ENCODE measurements at places on chromosomes 1 and 21.

- no peak for DNase-seq
Observed at GRCh38 chr1:155971910-155972809, 6.2 kb downstream of the ARHGEF2 start.

DNA sequence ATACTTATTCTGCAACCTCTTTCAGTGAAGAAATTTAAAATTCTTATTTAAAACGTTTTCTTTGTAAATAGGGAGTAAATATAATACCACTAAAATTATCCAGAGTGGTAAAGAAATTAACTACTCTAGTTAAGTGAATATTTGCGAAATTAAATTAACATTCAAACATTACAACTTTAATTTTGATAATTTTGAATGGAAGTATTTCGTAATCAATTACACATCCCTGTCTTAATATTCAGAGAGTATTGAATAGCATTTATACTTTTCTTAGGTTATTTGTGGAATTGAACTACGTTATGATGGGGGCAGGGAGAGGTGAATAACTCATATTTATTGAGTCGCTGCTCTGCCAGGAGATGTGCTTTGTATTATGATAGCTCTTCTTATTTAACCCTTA, 96.3 kb upstream of the KIF26B start:
- DNase-seq, result no peak

- no peak for DNase-seq
Observed at GRCh38 chr1:44558883-44559282, 115.4 kb downstream of the TMEM53 start.

GRCh38 chr1:119347858-119348257, 20.7 kb upstream of the HAO2 start:
- no peak for DNase-seq

DNA sequence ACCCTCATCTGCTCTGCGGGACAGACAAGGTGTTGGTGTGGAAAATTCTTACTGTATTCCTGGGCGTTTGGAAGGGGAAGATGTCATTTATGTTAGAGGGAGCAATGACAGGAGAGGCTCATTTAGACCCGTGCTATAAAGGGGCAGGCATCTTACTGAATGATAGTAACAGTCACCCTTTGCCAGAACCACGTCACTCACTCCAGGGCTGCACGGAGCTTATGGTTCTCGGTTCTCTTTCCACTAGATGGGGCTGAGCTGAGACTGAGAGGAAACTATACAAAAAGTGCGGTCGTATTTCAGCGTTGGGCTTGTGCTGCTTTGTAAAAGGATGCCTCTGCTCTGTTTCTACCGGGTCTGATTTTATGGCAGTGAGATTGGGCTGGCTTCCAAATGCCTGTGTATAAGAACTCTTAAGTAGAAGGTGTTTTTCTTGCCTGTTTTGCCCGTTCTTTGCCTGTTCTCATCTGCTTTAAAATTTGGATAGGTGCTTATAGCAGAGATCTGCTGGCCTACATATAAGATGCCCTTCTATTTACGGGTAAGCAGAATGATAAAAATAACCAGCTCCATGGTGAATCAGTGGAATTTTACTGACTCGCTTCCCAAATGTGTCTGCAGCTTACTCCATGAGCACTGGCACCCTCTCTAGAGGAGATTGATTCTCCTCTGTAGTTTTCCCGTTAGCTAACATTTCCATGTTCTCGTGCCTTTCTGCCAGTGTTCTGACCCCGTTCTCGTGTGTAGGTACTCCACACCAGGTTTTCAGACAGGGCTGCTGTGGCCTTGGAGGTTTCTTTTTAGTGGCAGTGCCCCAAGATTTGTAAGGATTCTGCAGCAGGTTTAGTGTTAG, 55.9 kb downstream of the MRPS6 start:
- DNase-seq, result peak; percentile 75

- DNase-seq, result no peak
Observed at GRCh38 chr1:111827946-111828345, 72.2 kb downstream of the DDX20 start.

- no peak for DNase-seq
Observed at GRCh38 chr1:11285883-11286734, 13.1 kb downstream of the UBIAD1 start.

DNA sequence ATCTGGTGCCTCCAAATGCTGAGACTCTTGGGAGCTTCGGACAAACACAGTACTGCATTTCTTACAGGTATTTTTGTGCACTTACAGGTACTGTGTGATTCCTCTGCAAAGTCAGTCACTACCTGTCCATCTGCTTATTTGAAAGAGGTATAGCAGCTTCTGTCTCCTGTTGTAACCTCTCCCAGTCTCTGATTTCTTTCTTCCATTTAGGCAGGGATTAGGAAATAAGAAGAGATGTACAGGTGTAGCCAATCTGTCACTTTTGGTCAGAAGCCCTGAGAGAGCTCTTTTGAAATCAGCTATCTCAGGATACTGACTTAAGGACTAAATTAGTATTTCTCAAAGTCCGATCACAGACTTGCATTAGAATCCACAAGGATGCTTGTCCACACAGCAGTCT, 54.0 kb downstream of the AKT3 start:
- no peak for DNase-seq

DNA sequence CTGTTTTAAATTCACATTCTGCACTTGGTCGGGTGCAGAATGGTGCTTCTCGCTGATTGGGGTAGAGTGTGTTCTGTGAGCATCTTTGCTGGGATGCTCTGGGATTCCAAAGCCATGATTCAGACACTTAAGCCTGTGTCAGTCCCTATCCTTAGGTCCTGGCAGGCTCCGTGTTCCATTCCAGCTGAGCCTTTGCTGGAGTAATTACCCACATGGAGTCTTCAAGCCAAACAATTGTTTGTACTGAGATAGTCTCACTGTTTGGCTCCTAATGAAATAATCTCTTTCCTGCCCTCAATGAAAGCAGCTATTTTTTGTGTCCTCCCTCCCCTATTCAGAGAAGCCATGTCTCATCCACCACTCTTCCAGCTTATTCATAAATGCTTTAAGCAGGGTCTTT, 18.7 kb downstream of the SMAP2 start:
- DNase-seq, result no peak

DNA sequence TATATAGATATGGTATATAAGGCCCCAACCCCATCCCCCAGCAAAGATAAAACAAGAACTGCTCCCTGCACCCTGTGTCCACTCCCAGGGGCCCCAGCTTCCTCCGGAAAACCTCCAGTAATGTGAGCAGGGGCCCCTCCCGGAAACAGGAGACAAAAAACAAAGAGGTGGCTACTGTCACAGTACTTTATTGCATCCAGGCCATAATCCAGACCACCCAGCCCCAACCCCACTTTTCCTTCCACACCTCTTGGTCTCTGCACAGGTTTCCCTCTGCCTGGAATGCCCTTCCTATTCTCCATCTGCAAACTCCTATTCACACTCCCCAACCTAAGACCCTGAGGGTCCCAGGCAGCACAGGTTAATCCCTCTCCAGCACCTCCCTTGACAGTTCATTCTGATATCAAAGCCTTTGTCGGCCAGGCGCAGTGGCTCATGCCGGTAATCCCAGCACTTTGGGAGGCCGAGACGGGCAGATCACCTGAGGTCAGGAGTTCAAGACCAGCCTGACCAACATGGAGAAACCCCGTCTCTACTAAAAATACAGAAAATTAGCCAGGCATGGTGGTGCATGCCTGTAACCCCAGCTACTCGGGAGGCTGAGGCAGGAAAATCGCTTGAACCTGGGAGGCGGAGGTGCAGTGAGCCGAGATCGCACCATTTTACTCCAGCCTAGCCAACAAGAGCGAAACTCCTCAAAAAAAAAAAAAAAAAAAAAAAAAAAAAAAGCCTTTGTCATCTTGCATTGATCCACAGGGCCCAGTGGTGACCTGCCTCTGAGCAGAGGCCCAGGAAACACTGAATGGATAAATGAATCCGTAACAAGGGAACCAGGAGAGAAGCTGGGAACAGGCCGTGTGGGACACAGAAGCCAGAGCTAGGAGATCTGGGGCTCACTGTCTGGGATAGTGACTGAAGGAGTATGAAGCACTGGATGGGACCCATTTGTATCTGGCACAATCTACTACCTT, 2.3 kb upstream of the AUNIP start:
- no peak for DNase-seq

- DNase-seq, result no peak
Observed at GRCh38 chr21:39119891-39120290, 63.4 kb downstream of the PSMG1 start.

GRCh38 chr21:32298658-32299081, at the start of gene MRAP:
MRAP (plus strand) TSS chr21:32298855; CDS start chr21:32298972, 117 bp downstream.
- no peak for DNase-seq

DNA sequence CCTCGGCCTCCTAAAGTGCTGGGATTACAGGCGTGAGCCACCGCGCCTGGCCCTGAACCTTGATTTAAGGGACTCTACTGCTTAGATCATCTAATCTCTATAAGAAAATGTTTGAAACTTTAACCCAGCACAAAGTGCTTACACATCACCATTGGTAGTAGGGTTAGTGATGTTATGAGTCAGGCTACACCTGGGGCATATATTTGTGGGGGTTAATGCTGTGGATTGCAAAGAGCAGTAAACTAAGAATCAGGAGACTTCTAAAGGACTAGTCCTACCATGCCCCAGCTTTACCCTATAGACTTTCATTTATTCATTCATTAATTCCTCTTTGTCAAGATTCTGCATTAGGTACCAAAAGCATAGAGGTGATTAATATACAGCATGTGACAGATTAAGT, 880.5 kb downstream of the TTLL7 start:
- no peak for DNase-seq

All from activated naive CD4-positive, alpha-beta T cell treated with anti-CD3 and anti-CD28 coated beads, Interleukin-2, amount 50 U/mL, for 72 hours (primary cell).